Renal cortical epithelial cell (primary cell): ENCODE measurements at places on chromosomes 7 and 10. TPM values are rescaled to one million over a fixed set of nuclear protein-coding genes. Genes with fewer than 3 reads are reported as not detected.
A peak's percentile ranks its signal among the peaks of the same experiment; 100 is the strongest.

Gene GRID2IP
- total RNA-seq = under 0.01 and 0.69 TPM in 2 replicates

Gene EPHA1
- 4.8 and 13.7 TPM in 2 replicates for total RNA-seq

Gene PLA2G12B
- 0.05 TPM in 1 of 2 replicates, not detected in the other for total RNA-seq

GRCh38 chr7:147658392-147658967, 932.1 kb upstream of the C7orf33 start:
- no peak for DNase-seq

GRCh38 chr7:32957326-32958045, at the start of gene FKBP9:
TSS of gene FKBP9 (plus strand) at chr7:32957440. CDS start at chr7:32957574, 134 bp downstream.
- DNase-seq = peak; percentile 56

DNA sequence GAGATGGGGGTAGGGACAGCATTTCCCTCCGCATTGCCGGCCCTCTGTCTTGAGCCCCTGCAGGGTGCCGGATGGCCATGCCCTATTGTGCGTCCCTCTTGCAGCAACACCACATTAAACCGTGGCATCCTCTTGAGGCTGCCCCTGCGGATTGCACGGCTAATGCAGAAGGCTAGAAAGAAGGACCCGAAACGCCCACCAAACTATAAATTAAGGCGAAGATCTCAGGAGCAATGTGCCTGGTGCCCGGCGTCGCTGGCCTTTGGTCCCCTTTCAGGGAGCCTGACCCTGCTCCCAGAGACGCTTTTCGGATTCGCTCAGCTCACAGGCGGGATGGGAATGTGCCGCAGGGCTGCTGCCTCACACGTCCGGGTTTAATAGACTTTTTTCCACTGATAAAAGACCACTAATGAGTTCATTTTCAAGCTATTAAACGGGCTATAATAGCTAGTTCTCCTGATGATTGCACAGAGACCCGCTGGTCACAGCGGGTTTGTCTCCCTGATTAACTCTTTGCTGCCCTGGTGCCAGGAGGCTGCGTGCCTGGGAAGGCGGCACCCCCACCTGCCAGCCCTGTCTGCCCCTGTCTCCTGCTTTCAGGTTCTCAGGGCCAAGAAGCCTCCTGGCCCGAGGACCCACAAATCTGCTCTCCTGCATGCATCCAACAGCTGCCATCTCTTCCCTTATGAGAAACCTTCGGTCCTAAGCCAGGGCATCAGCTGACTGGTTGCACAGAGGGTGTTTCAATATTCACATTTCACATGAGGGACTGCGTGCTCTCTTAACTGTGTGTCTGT, 128.3 kb downstream of the ADARB2 start:
- no peak for DNase-seq

DNA sequence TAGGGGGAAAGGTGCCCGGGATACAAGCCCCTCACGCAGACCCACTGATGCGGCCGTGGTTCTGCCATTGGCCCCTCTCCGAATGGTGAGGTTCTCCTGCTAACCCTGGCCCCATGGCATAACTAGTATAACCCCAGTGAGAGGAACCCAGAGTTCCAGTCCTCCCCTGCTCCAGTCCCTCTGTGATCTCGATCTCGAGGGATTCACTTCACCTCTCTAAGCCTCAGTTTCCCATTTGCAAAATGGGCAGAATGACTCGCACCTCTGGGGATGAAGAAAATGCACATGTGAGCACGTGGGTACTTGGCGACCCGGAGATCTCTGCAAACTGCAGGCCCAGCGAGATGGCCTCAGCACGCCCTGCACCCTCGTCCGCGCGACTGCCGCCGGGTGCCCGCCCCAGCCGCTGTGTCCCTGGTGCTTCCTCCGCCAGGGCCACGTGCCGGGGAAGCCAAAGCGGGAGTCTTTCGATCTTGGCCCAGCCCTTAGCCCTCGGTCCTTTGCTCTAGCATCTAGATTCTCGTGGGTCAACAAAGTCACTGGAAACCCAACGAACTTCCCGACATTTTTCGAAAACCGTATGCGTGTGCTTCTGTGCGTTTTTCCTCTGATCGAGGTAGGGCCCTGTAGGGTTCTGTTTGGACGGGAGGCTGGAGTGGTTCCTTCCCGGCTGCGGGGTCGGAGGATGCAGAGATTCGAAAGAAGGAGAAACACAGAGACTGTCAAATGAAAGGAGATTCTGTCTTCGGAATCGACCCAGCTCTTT, 169.8 kb downstream of the UBE2H start:
- no peak for DNase-seq

GRCh38 chr10:101763141-101763846, 12.6 kb downstream of the FGF8 start:
- no peak for DNase-seq

DNA sequence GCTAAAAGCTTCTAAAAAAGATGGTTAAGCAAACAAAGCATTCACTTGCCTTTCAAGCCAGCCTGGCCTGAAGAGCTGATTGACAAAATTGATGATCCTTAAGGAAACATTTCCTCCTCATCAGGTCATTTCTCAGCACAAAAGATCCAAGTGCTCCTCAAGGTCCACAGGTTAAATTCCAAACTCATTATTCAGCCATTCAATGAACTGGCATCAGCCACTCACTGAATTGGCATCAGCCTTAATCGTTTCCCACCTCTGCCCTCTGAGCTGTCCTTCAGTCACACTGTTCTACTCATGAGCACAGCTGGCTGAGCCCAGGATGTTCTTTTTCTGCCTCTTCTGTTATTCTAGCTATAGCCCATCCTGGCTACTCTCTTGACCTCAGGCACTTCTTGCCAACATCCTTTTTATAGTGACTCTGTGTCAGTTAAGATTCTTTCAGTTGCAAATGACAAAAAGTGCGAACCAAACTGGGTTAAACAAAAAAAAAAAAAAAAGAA, 147.5 kb downstream of the RAB11FIP2 start:
- DNase-seq = peak; percentile 79

GRCh38 chr7:33237036-33237435, 107.7 kb downstream of the BBS9 start:
- DNase-seq = no peak
